ENCODE measurements at places on chromosomes 7 and 10. TPM values are rescaled to one million over a fixed set of nuclear protein-coding genes. Genes with fewer than 3 reads are reported as not detected.

DNA sequence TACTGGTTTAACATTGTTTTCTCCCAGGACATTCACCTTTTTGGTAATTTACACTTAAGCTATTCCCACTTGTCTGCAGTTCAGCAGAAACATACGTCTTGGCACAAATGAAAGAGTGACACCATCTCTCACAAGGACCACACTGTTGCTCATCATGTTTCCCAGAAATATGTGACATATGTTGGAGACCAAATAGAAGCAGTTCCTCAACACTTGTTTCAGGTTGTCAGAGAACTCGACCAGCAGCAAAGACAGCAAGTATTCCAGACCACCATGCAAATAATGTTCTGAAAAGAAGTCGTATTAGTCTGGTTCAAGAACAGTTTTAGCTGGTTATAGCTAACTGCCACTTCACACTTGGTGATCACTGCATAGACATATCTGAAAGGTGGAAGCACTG, 81.3 kb upstream of the KLF6 start:
- no peak for DNase-seq

Gene SPDYE3
- polyA plus RNA-seq = 6.4 TPM

Gene CPXM2
- 6.3 TPM for polyA plus RNA-seq

Gene TSPAN33
- 76.2 TPM for polyA plus RNA-seq

DNA sequence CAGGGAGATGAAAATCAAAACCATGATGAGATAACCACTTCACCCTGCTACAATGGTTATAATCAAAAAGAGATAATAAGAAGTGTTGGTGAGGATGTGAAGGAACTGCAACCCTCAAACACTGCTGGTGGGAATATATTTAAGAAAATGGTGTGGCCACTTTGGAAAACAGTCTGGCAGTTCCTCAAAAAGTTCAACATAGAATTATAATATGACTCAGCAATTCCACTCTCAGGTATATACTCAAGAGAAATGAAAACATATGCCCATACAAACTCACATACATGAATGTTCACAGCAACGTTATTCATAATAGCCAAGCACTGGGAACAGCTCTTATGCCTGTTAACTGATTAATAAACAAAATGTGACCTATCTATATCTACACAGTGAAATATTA, 104.8 kb downstream of the SLC25A13 start:
- DNase-seq = no peak

DNA sequence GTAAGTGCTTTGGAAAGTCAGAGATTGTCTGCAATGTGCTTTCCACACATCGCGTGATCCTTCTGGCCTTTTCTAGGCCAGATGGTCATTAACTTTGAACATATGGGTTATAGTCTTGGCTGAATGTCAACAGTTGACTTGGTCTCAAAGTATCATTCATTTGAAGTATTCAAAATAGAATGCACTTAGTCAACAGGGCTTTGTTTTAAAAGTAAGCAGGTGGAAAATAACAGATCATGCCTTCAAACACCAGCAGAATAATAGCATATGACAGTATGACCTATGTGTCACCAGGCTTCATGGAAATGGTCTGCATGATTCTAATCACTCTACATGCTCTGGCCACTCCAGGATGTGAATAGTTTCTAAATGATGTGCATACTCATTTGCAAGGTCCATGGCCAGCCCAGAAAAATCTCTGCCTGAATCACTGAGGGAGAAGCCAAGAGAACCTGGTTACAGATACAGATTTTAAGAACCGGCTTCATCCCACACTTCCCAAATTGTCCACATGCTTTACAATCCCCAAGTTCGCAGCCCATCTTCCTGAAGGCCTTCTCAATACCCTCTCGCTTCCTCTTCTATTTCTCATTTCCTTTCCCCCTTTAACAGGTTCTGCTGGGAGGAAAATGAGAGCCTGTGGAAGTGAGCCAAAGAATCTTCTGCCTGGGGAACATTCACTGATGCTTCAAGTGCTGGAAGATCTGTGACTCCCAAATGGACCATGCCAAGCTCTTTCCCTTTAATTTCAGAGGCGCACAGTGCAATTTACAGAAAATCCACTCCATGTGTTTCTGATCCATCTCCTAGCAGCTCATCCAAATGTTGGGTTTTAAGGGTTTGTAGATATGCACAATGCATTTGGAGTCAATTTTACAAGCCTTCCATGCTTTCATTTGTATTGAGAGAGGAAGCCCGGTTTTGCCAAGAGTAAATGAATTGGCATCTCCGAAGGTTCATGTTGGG, 122.8 kb upstream of the GDF10 start:
- DNase-seq = no peak

DNA sequence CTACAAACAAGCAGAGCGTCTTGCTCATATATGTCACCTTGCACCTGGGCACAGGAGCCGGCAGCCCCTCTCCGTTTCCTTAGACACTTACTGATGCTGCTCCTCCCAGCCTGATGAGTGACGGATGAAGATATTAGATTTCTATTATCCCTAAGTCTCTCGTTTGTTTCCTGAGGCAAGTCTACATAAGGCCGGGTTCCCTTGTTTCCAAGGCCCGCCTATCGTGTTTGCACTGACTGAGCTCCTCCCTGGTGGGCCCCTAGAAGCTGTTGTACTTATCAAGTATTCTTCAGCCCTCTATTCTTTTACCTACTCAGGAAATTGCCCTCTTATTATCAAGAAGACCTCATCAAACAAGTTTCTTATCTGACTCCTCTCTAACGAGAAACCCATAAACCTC, 18.5 kb downstream of the SH3PXD2A start:
- no peak for DNase-seq

Data from renal pelvis (tissue), 12 donors.